ENCODE measurements at places on chromosomes 2 and 18. TPM values are rescaled to one million over a fixed set of nuclear protein-coding genes. Genes with fewer than 3 reads are reported as not detected.

GRCh38 chr18:6001867-6002266 is 106.5 kb upstream of the TMEM200C start:
- DNase-seq, result no peak

GRCh38 chr18:79377187-79377891 is 18.4 kb upstream of the NFATC1 start:
- no peak for DNase-seq

DNA sequence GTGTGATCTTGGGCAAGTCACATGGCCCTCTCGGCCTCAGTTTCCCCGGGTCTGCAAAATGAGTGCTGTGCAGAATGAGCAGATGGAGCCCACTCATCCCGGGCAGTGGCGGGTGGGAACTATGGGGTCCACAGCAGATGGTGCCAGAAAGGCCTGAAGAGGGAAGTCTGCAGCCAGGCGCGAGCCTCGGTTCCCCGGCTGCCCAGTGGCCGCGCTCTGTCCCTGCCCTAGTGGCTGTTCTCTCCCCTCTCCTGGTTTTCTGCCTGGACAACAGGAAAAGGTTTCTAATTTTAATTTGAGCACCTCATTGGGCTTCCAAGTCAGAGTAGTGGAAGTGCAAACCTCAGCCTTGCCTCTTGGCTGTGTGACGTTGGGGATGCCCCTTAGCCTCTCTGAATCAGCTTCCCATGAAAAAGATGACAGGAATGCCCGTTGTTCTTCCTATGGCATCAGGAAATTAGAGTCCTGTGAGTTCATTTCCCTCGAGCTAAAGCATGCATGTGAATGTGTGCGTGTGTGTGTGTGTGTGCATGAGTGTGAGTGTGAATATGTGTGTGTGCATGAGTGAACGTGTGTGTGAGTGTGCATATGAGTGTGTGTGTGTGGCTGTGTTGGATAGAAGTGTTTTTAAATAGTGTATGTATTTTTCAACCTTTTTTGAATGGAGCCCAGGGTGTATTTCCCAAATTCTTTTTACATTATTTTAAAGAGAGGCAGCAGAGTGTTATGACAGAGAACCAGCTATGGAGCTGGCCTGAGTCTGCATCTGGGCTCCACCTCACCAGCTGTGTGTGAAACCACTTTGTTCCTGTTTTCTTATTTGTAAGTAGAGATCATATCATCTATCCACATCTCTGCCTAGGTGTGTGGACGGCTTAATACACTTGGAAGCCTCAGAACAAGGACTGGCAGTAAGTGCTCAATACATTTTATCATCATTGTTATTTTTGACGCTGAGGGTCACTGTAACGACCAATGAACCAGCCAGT is 41.3 kb downstream of the RRM2 start:
- no peak for DNase-seq

- DNase-seq, result no peak
Measured at GRCh38 chr2:210971431-210971830, 415.0 kb downstream of the CPS1 start.

- no peak for DNase-seq
Measured at GRCh38 chr2:7098816-7099215, 181.6 kb downstream of the RNF144A start.

GRCh38 chr2:205129531-205129930 is 552.8 kb upstream of the NRP2 start:
- DNase-seq, result no peak

GRCh38 chr18:27860011-27860410 is 316.9 kb downstream of the CDH2 start:
- DNase-seq, result no peak

AP1S3 gene
- polyA plus RNA-seq, result 5.9 TPM
